Gastroesophageal sphincter (tissue), 4 donors: ENCODE measurements at places on chromosomes 11 and 22.
A peak's percentile ranks its signal among the peaks of the same experiment; 100 is the strongest.

- no peak for ATAC-seq
These were observed 17.5 kb downstream of the NRXN2 start for GRCh38 chr11:64705501-64705900.

GRCh38 chr11:73040046-73040445 lies 102.1 kb downstream of the FCHSD2 start:
- no peak for ATAC-seq

- ATAC-seq: no peak
These were observed 2.2 kb downstream of the RFPL2 start for GRCh38 chr22:32202539-32203180.

GRCh38 chr11:9607511-9607899 lies 34.0 kb downstream of the WEE1 start:
- no peak for ATAC-seq

GRCh38 chr22:22838148-22838786 lies 49.3 kb upstream of the IGLL5 start:
- no peak for ATAC-seq

DNA sequence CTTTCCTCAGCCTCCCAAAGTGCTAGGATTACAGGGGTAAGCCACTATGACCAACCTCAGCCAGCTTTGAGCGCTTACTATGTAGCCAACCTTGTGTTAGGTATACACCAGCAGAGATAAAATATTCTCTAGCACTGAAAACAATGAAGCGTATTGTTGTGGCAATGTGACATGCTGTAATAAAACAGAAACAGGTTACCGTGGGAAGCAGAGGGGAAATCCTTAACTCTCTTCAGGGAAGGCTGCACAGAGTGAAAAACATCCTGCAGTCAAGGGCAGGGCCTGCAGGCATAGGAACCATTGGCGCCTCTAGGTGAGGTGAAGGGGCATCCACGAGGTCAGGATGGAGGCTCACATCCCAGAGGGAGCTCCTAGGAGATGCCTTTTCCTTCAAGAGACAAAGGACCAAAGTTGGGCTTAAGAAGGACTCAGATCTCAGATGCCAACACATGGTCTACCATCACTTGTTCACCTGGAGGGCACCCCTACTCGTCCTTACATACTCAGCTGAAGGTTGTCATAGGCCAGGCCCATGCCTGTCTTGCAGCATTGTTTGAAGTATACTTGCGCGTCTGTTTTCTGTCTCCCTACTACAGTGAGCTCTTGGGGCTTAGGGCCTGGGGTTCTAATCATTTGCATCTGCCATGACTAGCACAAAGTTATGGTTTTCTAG lies 8.0 kb downstream of the POLD4 start:
- ATAC-seq: no peak

DNA sequence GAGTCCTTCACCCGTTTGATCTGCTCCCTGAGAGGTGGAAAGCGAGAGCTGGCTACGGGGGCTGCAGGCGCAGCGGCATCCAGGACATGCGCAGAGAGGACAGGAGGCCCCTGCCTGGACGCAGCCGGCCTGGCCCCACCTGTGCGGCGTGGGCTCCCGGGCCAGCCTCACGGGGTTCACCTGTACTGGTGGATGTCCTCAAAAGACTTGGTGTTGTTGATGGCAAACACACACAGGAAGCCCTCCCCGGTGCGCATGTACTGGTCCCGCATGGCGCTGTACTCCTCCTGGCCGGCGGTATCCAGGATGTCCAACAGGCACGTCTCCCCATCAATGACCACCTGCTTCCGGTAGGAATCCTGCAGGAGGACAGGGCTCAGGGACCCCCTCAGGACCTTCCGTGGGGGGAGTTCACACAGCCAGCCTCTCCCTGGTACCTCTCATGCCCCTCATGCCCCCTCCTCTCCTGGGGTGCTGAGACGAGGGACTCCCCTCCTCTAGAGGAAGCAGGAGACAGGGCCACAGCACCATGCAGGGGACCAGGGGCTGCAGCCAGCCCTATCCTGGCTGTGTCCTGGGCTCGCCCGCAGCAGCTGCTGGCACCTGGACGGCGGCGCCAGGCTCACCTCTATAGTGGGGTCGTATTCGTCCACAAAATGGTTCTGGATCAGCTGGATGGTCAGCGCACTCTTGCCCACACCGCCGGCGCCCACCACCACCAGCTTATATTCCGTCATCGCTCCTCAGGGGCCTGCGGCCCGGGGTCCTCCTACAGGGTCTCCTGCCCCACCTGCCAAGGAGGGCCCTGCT lies 1.6 kb downstream of the HRAS start:
- no peak for ATAC-seq

GRCh38 chr11:64089493-64089892 lies 53.8 kb downstream of the FLRT1 start:
- ATAC-seq: no peak

GRCh38 chr11:44589301-44589700 lies 23.8 kb downstream of the CD82 start:
- ATAC-seq: peak; percentile 34

- peak; percentile 28 for ATAC-seq
These were observed 9.7 kb upstream of the MALAT1 start for GRCh38 chr11:65489035-65489705.

DNA sequence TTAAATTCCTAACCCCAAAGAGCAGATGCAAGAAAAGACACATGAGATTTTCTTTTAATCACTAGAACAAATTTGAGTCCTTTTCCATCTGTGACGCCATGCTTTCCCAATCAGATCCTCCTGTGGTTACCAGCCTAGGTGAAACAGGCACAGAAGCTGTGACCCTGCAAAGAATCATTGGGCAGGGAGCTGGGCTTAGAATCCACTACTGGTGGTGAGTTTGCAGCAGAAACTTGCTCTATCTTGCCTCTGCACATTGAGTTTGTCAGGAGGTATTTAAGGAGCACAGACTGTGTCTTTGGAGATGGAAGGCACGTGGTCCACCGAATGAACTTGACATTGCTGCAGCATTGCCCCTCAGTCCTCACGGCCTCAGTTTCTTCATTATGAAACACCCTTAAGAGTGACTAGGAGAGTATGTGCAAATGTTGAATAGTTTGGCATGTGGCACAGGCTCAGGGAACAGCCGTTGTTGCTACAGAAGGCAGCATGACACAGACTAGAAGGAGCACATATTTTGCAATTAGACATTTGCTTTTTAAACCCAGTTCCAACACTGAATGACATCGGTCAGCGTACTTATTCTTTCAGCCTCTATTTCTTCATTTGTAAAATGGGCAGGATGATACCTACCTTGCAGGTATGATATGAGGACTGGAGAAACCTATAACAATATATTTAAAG lies 127.6 kb downstream of the DBX1 start:
- ATAC-seq: no peak

GRCh38 chr11:65501472-65502273 lies 2.8 kb downstream of the MALAT1 start:
- no peak for ATAC-seq

DNA sequence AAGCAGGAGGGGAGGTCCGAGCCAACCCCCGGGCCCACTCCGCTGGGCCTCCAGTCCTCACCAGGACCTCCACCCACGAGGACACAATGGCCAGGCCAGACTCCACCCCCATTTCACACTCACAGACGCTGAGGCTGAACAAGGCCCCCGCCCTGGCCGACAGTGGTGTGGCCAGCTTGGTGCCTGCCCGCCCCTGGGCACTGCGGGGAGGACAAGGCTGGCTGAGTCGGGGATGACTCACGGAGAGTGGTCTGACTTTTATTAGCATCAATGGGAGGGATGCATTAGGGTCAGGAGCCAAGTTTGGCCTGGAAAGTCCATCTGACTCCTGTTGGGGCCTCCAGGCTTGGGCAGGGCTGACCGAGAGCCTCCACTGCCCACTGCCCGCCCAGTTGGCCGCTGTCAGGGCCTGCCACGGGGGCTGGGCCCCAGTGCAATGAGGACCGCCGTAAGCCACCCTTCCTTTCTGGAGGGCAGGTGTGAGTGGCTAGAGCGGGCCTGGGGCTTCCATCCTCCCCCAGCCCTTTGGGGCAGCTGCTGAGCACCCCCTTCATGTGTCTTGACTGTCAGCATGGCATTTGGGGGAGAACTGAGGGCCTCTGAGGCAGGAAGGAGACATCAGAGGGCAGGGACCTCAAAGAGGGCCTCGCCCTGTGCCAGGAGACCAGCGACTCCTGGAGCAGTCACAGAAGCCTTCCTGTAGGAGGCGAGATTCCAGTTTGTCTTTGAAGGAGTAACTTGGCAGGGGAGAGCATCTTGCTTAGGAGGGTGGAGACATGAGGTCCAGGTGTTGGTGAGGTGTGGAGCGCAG lies 10.6 kb downstream of the TSPAN32 start:
- ATAC-seq: no peak

GRCh38 chr11:118100691-118101232 lies 14.0 kb upstream of the SMIM35 start:
- ATAC-seq: no peak

GRCh38 chr11:125333354-125334073 lies 162.6 kb downstream of the FEZ1 start:
- no peak for ATAC-seq

DNA sequence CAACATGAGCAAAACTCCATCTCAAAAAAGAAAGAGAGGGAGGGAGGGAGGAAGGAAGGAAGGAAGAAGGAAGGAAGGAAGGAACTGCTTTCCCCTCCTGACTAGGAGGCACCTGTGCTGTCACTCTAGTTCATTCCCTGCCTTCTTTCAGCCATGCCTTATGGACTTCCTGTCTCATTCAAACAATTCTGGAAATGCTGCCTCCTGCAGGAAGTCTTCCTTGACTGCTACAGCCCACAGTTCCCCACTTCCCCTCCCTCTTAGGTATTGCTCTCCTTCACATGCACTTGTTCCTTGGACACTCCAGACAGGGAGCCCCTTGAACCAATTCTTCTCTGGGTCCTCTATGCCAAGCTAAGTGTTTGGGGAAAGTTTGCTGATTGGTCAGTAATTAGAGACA lies 31.6 kb upstream of the WNT11 start:
- no peak for ATAC-seq

- ATAC-seq: no peak
These were observed 163.2 kb downstream of the BRD1 start for GRCh38 chr22:49664371-49664881.

DNA sequence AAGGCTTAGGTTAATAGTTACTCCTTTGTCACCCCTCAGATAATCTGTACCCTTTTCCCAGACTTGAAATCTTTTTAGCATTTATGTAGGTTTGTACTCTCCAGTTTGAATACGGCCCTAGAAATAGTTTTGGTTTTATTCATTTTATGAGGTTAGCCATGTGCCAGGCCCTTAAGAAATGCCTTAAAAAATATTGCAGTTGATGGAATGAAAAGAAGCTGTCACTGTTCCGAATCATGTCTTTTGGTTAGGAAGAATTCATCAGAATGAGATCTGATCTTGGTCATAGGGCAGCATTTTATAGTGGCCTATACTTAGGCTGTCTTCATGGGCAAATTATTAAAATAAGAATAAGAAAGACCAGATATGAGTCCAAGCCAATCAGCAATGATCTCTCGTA lies 14.8 kb upstream of the PRSS23 start:
- no peak for ATAC-seq

- no peak for ATAC-seq
These were observed 125.6 kb downstream of the CSNK2A3 start for GRCh38 chr11:11227296-11228085.

DNA sequence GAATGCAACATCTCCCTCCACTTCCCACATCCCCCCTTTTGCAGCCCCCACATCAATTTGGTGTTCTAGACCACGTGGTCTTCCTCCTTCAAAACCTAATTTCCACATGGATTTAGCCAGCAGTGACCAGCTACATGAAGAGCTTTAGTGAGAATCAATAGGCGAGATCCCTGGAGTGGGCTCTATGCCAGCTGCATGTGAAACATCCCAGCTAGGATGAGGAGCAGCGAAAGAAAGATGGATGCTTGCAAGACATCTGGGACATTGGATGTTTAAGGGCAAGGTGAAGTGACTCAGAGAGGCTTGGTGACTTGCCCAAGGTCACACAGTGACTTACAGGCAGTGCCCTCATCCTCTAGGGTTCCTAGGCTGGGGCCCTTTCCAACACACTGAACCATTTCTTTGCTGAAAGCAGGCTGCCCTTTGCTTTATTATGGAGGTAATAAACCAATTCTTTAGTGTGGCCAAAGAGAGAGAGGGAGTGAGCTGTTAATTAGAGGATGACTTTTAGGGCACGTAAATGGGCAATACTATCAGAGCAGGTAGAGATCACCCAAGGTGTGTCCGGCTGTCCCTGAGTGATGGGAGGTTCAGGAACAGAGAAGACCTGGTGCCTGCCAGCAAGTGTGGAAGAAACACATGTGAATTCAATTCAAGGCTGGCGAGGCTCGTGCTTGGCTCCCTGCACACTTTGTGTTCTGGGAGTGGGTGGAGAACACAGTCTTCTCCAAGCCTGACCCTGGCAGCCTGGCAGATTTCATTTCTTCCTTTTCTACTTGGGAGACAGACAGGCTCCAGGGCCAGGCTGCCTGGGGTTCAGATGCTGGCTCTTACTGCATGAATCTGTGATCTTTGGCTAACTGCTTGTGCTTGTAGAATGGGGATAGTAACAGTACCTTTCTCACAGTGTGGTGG lies 24.0 kb downstream of the TSPAN18 start:
- ATAC-seq: no peak

GRCh38 chr22:30755759-30756124 lies 61.1 kb downstream of the OSBP2 start:
- ATAC-seq: no peak

DNA sequence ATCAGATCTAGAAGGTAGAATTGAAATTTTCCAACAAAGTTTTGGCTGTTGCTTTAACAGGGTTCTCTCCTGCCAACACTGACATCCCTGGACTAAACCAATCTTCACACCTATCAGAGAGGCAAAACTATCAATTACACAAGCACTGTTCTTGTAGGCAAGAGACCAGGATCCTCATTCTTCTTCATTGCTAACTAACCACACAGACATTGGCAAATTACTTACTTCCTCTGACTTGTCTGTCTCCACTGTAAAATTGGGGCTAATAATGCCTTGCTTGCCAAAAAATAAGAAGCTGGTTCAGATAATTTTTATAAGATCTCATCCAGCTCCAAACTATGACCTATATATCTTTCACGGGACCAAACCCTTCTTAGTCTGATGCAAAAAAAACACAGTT lies 93.8 kb upstream of the DDI1 start:
- ATAC-seq: no peak

DNA sequence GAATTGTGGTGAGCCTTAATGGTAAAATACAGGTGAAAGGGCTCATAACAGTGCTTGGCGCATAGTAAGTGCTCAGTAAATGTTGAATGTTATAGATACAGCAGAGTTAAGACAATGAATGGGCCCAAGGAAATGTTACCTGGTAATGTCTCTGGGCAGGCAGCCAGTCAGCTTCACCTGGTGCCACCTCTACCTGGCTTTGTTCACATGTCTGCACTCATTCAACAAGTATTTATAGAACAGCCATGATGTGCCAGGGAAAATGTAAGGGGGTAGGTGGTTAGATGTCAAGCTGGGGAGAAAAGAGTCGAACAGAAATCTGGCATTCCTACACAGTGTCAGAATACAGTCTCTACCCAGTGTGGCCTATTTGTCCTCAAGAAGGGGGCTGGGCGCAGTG lies 238.8 kb upstream of the SYN3 start:
- ATAC-seq: no peak
